ENCODE measurements at places on chromosomes 7 and 10. TPM values are rescaled to one million over a fixed set of nuclear protein-coding genes. Genes with fewer than 3 reads are reported as not detected.

GRCh38 chr10:79930267-79930666 is 18.6 kb downstream of the SFTPD start:
- H3K4me1 ChIP-seq: peaks cover 5% of the 10 kb centered on the region
- H3K27me3 ChIP-seq: no peaks in the 10 kb centered on the region
- no peak for DNase-seq
- no peak overlapping the region for H3K4me3 ChIP-seq
- H3K27ac ChIP-seq: no peak overlapping the region

- peak overlapping the region; percentile 71 for H3K27ac ChIP-seq
- H3K36me3 ChIP-seq: no peaks in the 10 kb centered on the region
- DNase-seq: no peak
- H3K4me3 ChIP-seq: peak overlapping the region; percentile 71
These were observed 474 bp downstream of the ORC5 start for GRCh38 chr7:104207348-104207730.

GRCh38 chr10:10623958-10624566 is 393.6 kb upstream of the CELF2 start:
- no peaks in the 10 kb centered on the region for H3K36me3 ChIP-seq
- H3K4me1 ChIP-seq: no peaks in the 10 kb centered on the region
- H3K27ac ChIP-seq: no peak overlapping the region
- H3K4me3 ChIP-seq: no peak overlapping the region
- DNase-seq: no peak

DNA sequence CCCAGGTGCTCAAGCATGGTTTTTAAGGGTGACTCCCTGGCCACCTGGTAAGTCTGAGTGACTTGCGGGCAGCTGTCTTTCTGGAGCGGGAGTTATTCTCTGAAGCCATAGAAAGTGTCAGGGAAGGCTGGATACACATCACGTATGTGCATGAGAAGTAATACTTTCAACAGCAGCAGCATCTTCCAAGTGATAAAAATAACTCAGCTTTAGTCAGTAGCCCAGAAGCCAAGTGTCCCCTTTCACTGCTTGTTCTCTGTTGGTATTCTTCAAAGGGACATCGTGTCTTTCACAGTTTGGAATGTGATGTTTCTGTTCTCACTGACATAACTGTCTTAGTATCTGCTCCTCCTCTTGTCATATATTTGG is 97.6 kb downstream of the KIAA1217 start:
- no peak overlapping the region for H3K27ac ChIP-seq
- H3K4me3 ChIP-seq: no peak overlapping the region
- H3K4me1 ChIP-seq: no peaks in the 10 kb centered on the region
- no peak for DNase-seq
- no peaks in the 10 kb centered on the region for H3K27me3 ChIP-seq

GRCh38 chr10:104209575-104210198 is 22.5 kb downstream of the CFAP43 start:
- H3K4me3 ChIP-seq: no peak overlapping the region
- DNase-seq: no peak
- no peaks in the 10 kb centered on the region for H3K4me1 ChIP-seq
- no peaks in the 10 kb centered on the region for H3K36me3 ChIP-seq
- no peak overlapping the region for H3K27ac ChIP-seq

GRCh38 chr10:88386204-88386788 is 196.8 kb downstream of the RNLS start:
- H3K4me1 ChIP-seq: peaks cover 51% of the 10 kb centered on the region
- H3K27me3 ChIP-seq: no peaks in the 10 kb centered on the region
- DNase-seq: no peak
- H3K27ac ChIP-seq: peak overlapping the region; percentile 66
- no peaks in the 10 kb centered on the region for H3K36me3 ChIP-seq

- H3K27me3 ChIP-seq: no peaks in the 10 kb centered on the region
- H3K4me1 ChIP-seq: no peaks in the 10 kb centered on the region
- H3K4me3 ChIP-seq: no peak overlapping the region
These were observed 58.8 kb upstream of the ADCY1 start for GRCh38 chr7:45515346-45515745.

DNA sequence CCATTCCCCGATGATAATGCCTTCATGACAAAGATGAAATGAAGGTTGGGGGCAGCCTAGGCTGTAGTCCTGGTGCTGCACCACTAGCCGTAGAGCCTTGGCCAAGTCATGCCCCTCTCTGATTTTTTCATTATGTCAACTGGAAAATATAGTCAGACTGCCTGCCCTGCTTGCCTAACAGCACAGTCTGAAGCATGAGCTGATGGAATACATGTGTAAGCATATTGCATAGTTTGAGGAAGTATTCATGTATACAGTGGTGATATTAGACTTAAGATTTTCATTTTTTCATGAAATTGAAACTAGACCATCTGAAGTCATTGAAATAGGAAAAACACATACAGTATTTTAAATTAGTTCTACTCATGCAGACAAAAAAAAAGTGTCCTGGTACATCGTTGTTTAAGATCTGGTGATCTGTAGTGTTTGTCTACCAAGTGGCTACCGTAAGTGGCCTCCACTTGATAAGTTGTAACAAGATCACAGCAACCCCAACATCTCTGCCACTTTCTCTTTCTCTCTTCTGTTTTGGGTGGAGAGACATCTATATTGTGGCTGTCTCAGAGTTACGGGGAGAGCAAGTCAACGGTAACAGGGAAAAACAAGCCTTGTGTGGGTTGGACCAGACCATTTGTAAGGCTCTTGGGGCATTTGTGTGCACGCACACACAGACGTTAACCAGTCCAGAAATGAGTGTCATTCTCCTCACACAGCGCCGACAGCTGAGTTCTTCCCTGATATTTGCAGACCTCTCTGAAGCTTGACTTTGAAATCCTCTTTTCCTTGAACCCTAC is 716.6 kb upstream of the GALNT17 start:
- H3K27ac ChIP-seq: no peak overlapping the region
- H3K36me3 ChIP-seq: no peaks in the 10 kb centered on the region
- DNase-seq: no peak
- no peaks in the 10 kb centered on the region for H3K4me1 ChIP-seq

DNA sequence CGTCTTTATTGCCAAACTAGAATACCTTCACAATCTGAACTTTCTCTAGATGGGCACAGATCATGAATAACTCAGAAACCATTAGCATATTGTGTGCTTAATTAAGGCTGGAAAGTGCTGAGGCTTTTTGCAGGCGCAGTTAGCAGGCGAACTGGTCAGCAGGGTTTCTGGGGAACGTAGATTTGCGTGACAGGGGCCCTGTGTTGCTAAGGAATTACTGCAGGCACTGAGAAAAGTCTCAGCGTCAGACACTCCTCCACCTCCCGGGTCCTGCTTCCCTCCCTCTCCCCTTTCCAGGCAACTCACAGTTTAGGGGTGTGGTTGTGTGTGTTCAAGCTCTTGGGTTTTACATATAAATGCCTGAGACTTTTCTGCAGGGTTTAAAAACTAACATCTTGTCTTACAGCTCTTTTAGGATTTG is 2.2 kb downstream of the MAP3K8 start:
- H3K27me3 ChIP-seq: no peaks in the 10 kb centered on the region
- no peaks in the 10 kb centered on the region for H3K36me3 ChIP-seq
- H3K4me3 ChIP-seq: peak overlapping the region; percentile 96
- DNase-seq: peak; percentile 78

DNA sequence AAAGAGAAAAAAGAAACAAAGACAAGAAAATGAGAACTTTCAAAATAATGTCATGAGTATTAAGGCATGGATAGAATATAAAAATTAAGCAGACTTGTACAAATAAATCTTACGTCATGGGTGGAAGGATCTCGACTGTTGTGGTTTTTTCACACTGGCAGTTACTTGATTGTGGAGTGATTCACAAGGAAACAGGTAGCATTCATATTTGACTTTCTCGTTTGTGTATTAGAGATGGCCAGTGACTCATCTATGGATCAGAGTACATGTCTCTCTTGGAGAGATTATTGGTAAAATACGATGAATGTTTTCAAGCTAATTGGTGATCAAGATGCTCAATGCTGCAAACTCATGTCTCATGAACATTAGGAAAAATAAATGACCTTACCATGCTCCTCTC is 564.3 kb downstream of the GATA3 start:
- no peak for DNase-seq
- no peak overlapping the region for H3K4me3 ChIP-seq
- H3K4me1 ChIP-seq: no peaks in the 10 kb centered on the region
- H3K36me3 ChIP-seq: no peaks in the 10 kb centered on the region
- no peak overlapping the region for H3K27ac ChIP-seq

- H3K4me3 ChIP-seq: no peak overlapping the region
- peaks cover 71% of the 10 kb centered on the region for H3K4me1 ChIP-seq
- H3K36me3 ChIP-seq: no peaks in the 10 kb centered on the region
- H3K27ac ChIP-seq: no peak overlapping the region
- no peak for DNase-seq
These were observed 7.4 kb upstream of the STEAP4 start for GRCh38 chr7:88314061-88314491.

GRCh38 chr7:21426286-21427181 is 1.3 kb upstream of the SP4 start:
- no peak overlapping the region for H3K27ac ChIP-seq
- DNase-seq: peak; percentile 100
- H3K36me3 ChIP-seq: no peaks in the 10 kb centered on the region
- H3K4me3 ChIP-seq: peak overlapping the region; percentile 32
- no peaks in the 10 kb centered on the region for H3K27me3 ChIP-seq

DNA sequence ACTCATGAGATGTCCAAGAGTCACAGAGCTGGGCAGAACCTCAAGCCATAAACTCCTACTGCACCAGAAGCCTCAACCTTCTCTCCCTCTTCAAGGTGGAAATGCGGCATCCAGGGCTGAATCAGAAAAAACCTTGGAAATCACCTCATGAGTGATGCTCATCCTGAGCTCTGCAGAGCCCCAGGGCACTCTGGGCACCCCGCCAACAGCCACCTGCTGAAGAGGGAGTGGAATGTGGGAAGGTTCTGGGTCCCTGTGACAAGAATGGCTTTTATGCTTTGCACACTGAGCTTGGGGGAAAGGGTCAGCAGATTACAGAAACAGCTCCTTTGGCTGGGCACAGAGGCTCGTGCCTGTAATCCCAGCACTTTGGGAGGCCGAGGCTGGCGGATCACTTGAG is 18.8 kb downstream of the NUDT1 start:
- peak; percentile 59 for DNase-seq
- H3K36me3 ChIP-seq: peaks cover 54% of the 10 kb centered on the region
- no peak overlapping the region for H3K4me3 ChIP-seq
- H3K27me3 ChIP-seq: no peaks in the 10 kb centered on the region
- H3K4me1 ChIP-seq: no peaks in the 10 kb centered on the region

DNA sequence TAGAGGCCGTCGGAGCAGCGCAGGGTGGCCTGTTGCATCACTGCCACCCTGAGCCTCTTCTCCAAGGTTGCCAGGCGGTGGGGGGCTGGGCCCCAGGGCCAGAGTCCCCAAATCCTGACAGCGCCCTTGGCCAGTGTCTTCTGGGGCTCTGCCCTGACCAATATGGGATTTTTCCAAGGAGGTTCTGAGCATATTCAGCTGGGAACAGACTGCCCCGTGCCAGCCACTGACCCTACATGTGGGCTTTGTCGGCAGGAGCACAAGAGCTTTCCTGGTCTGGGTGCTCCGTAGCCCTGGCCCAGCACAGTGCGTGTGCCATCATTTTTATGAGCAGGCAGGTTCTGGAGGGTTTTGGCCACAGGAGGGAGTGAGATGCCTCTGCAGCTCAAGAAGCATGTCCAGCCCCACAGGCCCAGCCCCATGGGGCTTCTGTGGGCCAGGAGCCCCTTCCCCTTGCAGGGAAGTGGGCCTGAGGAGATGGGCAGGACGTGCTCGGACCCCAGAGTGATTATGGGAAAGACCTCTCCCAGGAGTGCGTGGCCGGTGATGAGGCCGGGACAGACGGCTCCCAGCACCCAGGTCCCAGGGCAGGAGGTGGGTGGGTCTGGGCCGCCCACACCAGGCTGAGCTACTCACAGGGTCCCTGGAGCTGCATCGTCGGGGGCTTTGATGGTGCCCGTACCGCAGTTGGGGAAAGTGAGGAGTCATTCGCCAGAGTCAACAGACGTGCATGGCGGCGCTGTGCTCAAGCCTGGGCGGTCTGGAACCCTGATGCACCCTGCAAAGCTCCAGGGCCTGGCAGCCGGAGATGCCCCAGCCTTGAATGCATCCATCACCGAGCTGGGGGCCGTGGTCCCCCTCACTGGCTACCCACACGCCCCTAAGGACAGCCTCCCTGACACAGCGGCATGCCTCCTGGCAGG is 66.6 kb downstream of the PWWP2B start:
- no peaks in the 10 kb centered on the region for H3K36me3 ChIP-seq
- H3K27me3 ChIP-seq: no peaks in the 10 kb centered on the region
- H3K4me1 ChIP-seq: no peaks in the 10 kb centered on the region
- no peak for DNase-seq
- H3K4me3 ChIP-seq: no peak overlapping the region
- H3K27ac ChIP-seq: peak overlapping the region; percentile 23

- H3K36me3 ChIP-seq: no peaks in the 10 kb centered on the region
- no peaks in the 10 kb centered on the region for H3K4me1 ChIP-seq
- no peak overlapping the region for H3K4me3 ChIP-seq
- DNase-seq: no peak
- H3K27ac ChIP-seq: no peak overlapping the region
These were observed 28.1 kb upstream of the ELN start for GRCh38 chr7:73999664-74000435.

DNA sequence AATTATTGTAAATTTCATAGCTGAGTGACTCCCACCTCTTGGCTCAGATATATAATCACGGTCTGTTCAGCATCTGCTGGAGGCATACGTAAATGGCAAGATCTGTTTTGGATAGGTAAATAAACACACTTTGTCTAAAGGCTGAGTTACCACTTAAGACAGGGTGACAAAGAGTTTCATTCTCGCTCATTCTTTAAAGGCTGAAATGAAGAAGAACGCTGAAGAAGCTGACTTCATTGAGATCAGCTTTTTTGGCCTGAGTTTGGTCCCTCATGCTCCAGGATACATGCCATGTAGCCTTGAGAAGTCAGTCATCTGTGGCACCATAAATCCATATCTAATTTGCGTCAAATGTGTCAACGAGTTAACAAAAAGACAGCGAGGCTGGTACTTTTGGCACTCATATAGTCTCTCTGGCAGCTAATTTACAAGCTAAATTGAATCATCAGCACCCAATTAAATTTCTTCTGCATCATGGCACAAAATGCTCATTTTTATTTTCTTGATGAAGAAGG is 309.9 kb downstream of the GPAM start:
- H3K27ac ChIP-seq: no peak overlapping the region
- no peak for DNase-seq
- no peak overlapping the region for H3K4me3 ChIP-seq
- no peaks in the 10 kb centered on the region for H3K4me1 ChIP-seq
- H3K27me3 ChIP-seq: no peaks in the 10 kb centered on the region

GRCh38 chr7:157468221-157469111 is 131.7 kb downstream of the DNAJB6 start:
- no peaks in the 10 kb centered on the region for H3K4me1 ChIP-seq
- no peak overlapping the region for H3K27ac ChIP-seq
- peak; percentile 68 for DNase-seq
- no peaks in the 10 kb centered on the region for H3K36me3 ChIP-seq
- H3K4me3 ChIP-seq: no peak overlapping the region

Gene RSU1
- 100.0 TPM for total RNA-seq

Gene PRLHR
- total RNA-seq: not detected

Gene CDK1
- total RNA-seq: 9.2 TPM

Gene MRLN
- total RNA-seq: not detected

Gene CABCOCO1
- total RNA-seq: 3.4 TPM

Gene DMBT1
- total RNA-seq: 47.5 TPM

Gene HMX3
- not detected for total RNA-seq

Gene LRRC18
- total RNA-seq: 0.50 TPM

All from left lung (tissue), 14 donors.